ENCODE measurements at places on chromosomes 3 and 15. TPM values are rescaled to one million over a fixed set of nuclear protein-coding genes. Genes with fewer than 3 reads are reported as not detected.

GRCh38 chr3:150917951-150918350 is 12.7 kb upstream of the MINDY4B start:
- H3K27me3 ChIP-seq: no peaks in the 10 kb centered on the region
- no peak for DNase-seq
- H3K4me1 ChIP-seq: peaks cover 7% of the 10 kb centered on the region
- H3K4me3 ChIP-seq: no peak overlapping the region
- no peaks in the 10 kb centered on the region for H3K36me3 ChIP-seq

- H3K4me1 ChIP-seq: peaks cover 85% of the 10 kb centered on the region
- no peak overlapping the region for H3K27ac ChIP-seq
- H3K27me3 ChIP-seq: no peaks in the 10 kb centered on the region
- no peak overlapping the region for H3K4me3 ChIP-seq
- no peaks in the 10 kb centered on the region for H3K36me3 ChIP-seq
Observed at GRCh38 chr3:127733781-127734180, 61.0 kb downstream of the ABTB1 start.

- H3K4me3 ChIP-seq: no peak overlapping the region
- H3K27me3 ChIP-seq: no peaks in the 10 kb centered on the region
- H3K36me3 ChIP-seq: no peaks in the 10 kb centered on the region
- no peak for DNase-seq
- H3K27ac ChIP-seq: no peak overlapping the region
- no peaks in the 10 kb centered on the region for H3K4me1 ChIP-seq
Observed at GRCh38 chr15:33461671-33462070, 150.9 kb downstream of the RYR3 start.

- peaks cover 11% of the 10 kb centered on the region for H3K4me1 ChIP-seq
- H3K36me3 ChIP-seq: peaks cover 11% of the 10 kb centered on the region
- no peak overlapping the region for H3K4me3 ChIP-seq
- DNase-seq: no peak
- H3K27ac ChIP-seq: no peak overlapping the region
- no peaks in the 10 kb centered on the region for H3K27me3 ChIP-seq
Observed at GRCh38 chr15:42553554-42553953, 4.9 kb downstream of the HAUS2 start.

- no peaks in the 10 kb centered on the region for H3K36me3 ChIP-seq
- H3K27me3 ChIP-seq: no peaks in the 10 kb centered on the region
- no peaks in the 10 kb centered on the region for H3K4me1 ChIP-seq
- H3K4me3 ChIP-seq: no peak overlapping the region
- H3K27ac ChIP-seq: no peak overlapping the region
Observed at GRCh38 chr3:37689645-37690356, 171.9 kb upstream of the CTDSPL start.

GRCh38 chr3:106341586-106342162 is 472.9 kb upstream of the CBLB start:
- H3K27ac ChIP-seq: no peak overlapping the region
- no peaks in the 10 kb centered on the region for H3K27me3 ChIP-seq
- H3K36me3 ChIP-seq: no peaks in the 10 kb centered on the region
- no peak for DNase-seq
- H3K4me1 ChIP-seq: no peaks in the 10 kb centered on the region
- no peak overlapping the region for H3K4me3 ChIP-seq

DNA sequence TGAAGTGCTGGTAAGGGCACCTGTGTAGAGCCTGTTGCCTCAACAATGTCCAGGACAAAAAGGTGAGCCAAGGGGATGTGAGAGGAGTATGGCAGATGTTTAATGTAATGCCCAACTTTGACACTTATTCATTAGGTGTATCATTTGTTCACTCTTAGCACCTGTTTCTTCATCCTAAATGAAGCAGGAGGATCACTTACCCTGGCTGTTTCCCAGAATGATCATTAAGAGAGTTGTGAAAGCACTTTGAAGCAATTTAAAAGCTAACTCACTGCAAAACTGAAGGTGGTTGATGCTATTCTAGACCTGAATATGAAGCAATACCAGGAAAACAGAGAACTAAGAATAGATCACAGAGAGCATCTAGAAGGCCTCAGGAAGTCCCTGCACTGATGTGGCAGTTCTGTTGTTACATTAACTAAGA is 3.4 kb upstream of the HHLA2 start:
- H3K27ac ChIP-seq: peak overlapping the region; percentile 56
- H3K4me3 ChIP-seq: no peak overlapping the region
- peaks cover 44% of the 10 kb centered on the region for H3K4me1 ChIP-seq
- no peaks in the 10 kb centered on the region for H3K36me3 ChIP-seq
- DNase-seq: no peak

DNA sequence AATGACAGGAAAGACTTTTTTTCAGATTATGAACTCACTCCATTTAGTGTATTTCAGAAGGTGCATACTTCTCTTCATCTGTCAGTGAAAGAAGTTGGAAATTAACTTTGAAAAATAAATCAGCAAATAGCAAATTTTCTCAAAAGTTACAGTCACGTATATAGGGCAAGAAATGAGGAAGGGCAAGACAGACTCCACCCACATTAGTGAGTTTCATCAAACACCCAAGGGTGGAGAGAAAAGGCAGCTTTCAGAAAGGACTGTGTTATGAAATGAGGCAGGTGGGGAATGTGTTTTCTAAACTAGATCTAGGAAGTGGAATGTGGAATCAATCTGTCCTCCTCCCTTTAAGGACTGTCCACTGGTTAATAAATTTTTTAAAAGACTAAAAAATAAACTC is 2.9 kb downstream of the SLC22A13 start:
- H3K4me3 ChIP-seq: peak overlapping the region; percentile 71
- DNase-seq: peak; percentile 32
- H3K27me3 ChIP-seq: no peaks in the 10 kb centered on the region
- H3K27ac ChIP-seq: peak overlapping the region; percentile 75
- H3K36me3 ChIP-seq: no peaks in the 10 kb centered on the region
- peaks cover 20% of the 10 kb centered on the region for H3K4me1 ChIP-seq

DNA sequence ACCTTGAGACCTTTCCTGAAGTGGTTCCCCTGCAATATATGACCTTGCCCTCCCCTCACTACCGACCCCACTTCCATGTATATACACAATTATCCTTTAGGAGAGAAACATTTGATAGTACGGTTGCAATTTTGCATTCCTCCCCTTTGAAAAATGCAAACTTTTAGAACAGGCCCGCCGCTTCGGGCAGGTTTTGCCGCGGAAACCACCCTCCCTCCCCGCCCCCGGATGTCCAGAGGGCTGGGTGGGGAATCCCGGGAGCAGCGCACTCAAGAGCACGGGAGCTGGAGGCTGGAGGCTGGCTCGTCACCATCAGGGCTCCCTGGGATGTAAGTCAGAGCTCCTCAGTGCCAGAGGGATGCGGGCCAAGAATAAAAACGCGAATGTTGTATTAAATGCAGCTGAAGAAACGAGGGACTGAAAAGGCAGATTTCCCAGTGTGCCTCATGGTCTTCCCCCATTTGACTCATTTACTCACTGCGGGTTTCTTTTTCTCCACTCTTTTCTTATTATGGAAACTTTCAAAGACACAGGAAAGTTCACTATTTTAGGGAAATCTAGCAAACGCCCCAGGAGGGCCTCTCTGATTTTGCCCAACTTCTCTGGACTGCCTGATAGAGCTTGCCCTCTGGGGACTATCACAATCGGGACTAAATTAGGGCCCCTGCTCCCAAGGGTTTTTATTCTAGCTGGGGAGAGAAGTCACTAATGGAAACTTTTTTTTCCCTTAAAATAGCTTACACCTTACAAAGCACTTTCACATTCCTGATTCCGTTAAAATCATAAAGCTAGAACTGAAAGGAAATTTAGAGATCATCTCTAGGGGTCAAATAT is 2.9 kb upstream of the USP3 start:
- peak overlapping the region; percentile 84 for H3K4me3 ChIP-seq
- H3K27ac ChIP-seq: peak overlapping the region; percentile 100
- DNase-seq: no peak
- H3K4me1 ChIP-seq: peaks cover 76% of the 10 kb centered on the region

DNA sequence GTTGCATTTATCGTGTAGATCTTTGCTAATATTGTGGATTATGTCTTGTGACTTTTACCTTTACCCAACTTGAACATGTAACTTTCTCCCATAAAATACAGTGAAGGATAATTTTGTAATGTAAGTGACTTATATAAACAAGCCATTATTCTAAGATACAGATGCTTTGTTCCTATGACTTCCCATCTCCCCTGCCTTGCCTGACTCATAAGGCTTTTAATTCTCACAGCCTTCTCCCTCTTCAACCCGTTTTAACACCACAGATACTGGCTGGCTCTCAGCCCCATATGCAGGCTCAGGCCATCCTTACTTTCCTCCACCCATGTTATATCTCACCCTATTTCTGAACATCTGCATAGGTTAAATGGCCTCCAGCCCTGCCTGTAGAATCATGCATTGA is 4.1 kb downstream of the CCNDBP1 start:
- no peak for DNase-seq
- H3K4me3 ChIP-seq: no peak overlapping the region
- H3K36me3 ChIP-seq: peaks cover 57% of the 10 kb centered on the region
- H3K27ac ChIP-seq: no peak overlapping the region

DNA sequence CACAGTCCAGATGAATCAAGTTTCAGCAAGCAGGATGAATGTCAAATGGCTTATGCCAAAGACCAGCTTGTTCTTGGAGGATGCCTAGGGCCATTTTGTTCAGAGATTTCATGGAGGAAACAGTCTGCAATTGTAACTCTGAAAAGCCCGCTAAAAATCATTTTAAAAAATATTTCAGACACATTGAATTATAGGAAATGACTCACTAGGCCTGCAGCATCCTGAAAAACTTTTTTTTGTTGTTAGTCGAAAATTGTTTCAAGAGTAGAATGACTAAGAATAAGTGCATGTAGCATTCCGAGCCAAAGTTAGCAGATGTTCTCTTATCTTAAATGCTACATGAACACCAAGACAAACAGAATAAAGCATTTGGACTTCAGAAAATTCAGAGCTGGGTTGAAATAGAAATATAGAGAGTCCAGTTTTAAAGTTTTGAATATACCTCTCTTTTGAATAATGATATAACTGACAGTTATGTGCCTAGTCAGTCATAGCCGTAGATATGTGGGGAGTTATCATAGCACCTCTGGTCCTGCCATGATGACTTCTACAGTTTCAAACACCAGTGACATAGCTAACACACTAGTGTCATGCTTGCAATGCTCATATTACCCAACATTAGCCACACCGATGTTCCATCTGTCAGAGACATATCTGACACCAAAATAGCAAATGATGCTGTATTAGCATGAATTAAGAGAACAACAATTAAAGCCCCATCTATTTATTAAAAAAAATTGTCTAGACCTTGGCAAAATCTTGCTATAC is 1462.8 kb upstream of the GBE1 start:
- H3K4me3 ChIP-seq: no peak overlapping the region
- DNase-seq: no peak
- no peak overlapping the region for H3K27ac ChIP-seq
- no peaks in the 10 kb centered on the region for H3K4me1 ChIP-seq
- H3K27me3 ChIP-seq: no peaks in the 10 kb centered on the region
- H3K36me3 ChIP-seq: no peaks in the 10 kb centered on the region

The TPM1 gene
- polyA plus RNA-seq: 15.9 TPM

The GABRG3 gene
- not detected for polyA plus RNA-seq

The RUBCN gene
- 8.6 TPM for polyA plus RNA-seq

The MAP3K13 gene
- polyA plus RNA-seq: 34.2 TPM

The OSTN gene
- polyA plus RNA-seq: not detected

The CSPG4 gene
- not detected for polyA plus RNA-seq
